ENCODE measurements at places on chromosomes 13 and 19.

DNA sequence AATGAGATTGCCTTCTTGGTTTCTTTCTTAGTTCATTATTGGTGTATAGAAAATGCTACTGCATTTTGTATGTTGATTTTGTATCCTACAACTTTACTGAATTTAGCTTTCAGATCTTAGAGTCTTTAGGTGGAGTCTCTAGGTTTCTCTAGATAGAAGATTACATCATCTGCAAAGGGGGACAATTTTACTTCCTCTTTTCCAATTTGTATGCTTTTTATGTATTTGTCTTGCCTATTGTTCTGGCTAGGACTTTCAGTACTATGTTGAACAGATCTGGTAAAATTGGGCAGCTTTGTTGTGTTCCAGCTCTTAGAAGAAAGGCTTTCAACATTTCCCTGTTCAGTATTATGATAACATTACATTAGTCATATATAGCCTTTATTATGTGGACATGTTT is 101.0 kb upstream of the SPRY2 start:
- no peak for DNase-seq

- no peak for DNase-seq
These were observed 54.6 kb downstream of the SPATA13 start for GRCh38 chr13:24215126-24215525.

DNA sequence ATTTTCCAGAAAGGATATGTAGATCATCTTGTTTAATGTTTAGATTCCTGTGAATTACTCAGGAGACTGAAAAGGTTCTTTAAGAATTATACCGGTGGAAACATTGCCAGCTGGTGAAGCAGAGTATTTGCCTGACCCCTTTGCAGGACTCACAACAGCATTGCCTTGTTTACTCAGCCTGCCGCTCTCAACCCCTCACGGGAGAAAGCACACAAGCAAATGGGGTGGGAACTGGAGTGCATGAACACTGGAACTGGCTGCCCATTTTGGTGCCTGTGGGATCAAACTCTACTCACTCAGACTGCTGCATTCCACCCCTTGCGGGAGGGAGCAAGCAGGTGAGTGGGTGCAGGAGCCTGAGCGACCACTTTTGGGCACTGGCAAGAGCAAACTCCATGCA is 804.7 kb upstream of the SLITRK1 start:
- DNase-seq: no peak

DNA sequence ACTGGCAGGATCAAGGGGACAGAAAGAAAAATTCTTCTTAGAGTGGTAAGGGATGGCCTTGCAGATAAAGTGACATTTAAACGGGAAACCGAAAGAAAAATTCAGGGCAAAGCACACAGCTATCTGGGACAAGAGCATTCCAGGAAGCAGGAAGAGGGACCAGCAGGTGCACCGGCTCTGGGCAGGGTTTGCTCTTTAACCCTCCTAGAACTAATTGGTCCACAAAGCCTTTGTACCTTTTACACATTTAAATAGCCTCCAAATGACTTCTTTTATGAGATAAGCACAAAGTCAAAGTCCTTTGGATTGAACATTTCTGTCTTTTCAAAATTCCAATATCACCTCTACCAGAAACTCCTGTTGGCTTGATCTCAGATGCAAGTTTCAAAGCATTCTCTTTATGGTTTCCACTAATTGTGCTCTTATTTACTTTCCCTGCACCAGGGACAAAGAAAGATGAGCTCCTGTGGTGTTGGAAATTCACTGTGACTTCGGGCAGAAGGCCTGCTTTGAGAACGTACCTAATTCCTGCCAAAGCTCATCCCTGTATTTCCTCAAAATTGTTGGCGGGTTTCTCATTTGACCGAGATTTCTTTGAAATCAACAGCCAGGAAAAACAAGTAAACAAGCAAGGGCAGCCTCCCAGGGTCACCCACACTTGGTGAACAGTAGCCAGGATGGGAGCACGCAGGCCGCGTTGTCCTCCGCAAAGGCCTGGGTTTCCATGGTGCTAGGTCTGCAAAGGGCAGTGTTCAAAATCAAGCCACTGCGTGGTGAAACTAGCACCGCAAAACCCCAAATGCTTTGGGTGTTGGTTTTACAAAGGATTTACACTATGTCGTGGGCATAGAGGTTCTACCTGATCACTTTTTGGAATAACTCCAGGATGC is 98.6 kb downstream of the IRS2 start:
- no peak for DNase-seq

DNA sequence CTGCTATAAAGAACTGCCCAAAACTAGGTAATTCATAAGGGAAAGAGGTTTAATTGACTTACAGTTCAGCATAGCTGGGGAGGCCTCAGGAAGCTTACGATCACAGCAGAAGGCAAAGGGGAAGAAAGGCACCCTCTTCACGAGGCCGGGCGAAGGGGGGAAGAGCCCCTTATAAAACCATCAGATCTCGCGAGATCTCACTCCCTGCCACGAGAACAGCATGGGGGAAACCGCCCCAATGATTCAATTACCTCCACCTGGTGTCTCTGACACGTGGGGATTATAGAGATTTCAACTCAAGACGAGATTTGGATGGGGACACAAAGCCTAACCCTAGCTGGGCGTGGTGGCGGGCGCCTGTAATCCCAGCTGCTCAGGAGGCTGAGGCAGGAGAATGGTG is 42.8 kb downstream of the SLC6A16 start:
- no peak for DNase-seq

- no peak for DNase-seq
These were observed 165.9 kb downstream of the TEX29 start for GRCh38 chr13:111486331-111486730.

DNA sequence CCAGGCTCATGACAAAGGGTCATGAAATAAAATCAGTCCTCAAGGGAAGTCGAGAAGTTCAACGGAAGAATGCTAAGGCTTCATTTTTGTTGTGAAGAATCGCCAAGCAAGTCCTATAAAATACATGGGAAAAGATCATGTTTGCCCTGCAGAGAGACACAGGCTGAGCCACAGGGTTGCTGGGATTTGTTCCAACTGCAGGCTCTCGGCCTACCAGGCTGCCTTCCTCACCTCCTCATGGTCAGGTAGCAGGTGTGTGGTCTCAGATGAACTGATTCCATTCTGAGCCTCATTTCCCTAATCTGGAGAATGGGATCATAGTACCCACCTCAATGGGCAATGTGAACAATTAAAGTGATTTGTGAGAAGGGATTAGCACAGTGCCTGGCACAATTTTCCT is 114.9 kb upstream of the SPATA13 start:
- no peak for DNase-seq

DNA sequence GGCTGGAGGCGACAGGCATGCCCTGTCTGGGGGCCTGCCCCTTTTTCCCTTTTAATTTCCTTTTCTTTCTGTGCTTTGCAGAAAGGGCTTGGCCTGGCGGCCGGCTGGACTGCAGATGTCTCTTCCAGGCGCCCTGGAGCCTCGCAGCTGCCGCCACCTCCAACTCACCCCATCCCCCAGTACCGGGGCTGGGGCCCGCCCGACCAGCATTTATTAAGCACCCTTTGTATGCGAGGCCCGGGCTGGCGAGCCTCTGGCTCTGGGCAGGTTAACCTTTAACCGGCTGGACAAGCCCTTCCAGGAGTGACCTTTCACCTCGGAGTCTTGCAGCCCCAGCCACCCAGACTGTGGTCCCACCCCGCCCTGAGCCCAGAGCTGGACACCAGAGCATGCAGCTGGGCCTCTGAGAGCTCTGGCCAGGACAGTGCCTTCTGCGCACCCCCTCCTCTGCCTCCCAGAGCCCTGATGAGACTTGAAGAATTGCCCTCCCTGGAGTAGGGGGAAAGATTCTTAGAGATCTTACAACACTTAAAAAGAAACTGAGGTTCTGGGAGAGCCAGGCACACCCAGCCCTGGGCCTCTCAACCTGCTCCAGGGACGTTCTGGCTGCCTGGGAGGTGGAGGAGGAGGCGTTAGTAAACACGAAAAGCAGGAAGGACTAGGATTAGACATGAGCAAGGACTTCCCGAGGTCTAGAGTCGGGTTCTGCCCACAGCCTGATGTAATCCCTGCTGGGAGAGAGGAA is 1.1 kb upstream of the NR2F6 start:
- no peak for DNase-seq

- DNase-seq: no peak
These were observed 6.5 kb downstream of the SPART start for GRCh38 chr13:36339600-36340155.

GRCh38 chr19:36009220-36009619 is 607 bp upstream of the SYNE4 start:
- DNase-seq: no peak

GRCh38 chr13:99435998-99436397 is 65.3 kb upstream of the TM9SF2 start:
- DNase-seq: no peak

DNA sequence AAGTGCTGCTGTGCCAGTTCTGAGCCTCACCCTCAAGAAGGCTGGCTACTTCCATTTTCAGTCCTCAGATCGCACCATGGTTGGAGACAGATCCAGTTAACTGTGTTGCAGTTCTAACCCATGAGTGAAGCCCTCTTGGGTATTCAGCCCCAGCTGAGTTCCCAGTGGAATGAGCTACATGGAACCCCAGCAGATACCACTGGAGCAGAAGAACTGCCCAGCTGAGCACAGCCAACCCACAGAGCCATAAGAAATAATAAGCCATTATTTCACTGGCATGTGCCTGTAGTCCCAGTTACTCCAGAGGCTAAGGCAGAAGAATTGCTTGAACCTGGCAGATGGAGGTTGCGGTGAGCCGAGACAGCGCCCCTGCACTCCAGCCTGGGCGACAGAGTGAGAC is 59.9 kb downstream of the LATS2 start:
- no peak for DNase-seq

- no peak for DNase-seq
These were observed 27.5 kb downstream of the VRK3 start for GRCh38 chr19:49997709-49998108.

- DNase-seq: no peak
These were observed 40.0 kb upstream of the FOXO1 start for GRCh38 chr13:40706439-40706838.

DNA sequence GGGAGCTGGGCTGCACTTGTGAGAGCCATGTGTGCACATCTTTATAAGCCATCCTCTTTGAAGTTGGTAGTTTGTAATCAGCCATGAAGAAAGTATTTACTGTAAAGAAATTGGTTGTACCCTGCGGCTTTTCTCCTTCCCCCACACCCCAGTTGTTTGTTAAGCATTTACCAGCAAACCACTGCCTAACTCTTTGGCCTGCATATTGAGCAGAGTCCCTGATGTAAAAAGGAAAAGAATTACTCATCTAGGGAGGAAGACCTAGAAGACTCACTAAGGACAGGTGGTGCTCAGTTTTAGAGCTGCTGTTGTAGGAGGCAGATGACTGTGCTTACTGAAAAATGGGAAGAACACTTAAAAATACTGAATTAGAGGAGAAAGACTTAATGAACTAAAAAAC is 245.3 kb downstream of the PCCA start:
- no peak for DNase-seq

DNA sequence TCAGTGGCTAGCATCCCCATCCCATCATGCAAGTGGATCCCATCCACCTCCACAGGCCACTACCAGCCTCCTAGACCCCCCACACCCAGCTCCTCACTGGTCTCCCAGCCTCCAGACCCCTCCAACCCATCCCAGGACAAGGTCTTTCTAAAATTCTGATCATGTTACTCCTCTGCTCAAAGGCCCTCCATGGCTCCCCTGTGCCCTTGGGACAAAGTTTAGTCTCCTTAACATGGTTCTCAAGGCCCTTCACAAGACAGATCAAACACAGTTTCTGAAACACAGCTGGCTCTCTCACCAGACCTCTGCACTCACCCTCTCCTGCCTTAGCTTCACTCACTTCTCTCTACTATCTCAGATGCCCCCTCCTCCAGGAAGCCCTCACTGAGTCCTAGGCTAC is 9.3 kb downstream of the CEACAM19 start:
- no peak for DNase-seq

GRCh38 chr19:40601134-40601974 is at the start of gene LTBP4:
LTBP4 (plus strand) TSS chr19:40601369; CDS start chr19:40601388, 19 bp downstream.
- no peak for DNase-seq

DNA sequence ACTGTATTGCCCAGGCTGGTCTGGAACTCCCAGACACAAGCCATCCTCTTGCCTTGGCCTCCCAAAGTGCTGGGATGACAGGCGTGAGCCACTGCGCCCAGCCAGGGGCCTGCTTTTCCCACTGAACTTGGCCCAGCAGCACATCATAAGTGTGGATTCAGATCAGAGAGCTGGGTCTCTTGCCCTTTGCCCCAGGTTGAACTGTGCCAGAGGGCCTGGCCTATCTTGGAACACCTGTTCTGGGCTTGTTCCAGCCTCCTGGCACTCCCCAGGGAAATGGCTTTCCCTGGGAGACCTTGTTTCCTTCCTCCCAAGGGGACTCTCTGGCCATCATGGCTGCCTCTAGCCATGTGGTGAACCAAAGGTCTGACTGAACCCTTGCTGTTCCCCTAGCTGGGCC is 3.4 kb downstream of the CC2D1A start:
- no peak for DNase-seq

DNA sequence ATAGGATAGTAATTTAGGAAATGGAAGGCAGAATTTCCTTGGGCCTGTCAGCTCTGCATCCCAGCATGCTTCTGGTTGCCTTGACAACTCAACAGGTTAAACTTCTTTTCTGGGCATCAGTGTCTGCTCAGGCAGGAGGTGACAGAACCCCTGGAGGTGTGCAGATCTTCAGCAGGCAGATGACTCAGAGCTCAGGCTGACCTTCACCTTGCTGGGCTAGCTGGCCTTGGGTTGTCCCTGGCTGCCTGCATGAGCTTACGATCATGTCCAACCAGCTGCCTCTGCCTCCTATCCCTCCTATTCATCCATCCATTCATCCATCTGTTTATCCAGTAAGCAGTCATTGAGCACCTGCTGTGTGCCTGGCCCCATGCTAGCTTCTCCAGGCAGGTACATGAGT is 81.2 kb upstream of the KCTD15 start:
- DNase-seq: no peak

DNA sequence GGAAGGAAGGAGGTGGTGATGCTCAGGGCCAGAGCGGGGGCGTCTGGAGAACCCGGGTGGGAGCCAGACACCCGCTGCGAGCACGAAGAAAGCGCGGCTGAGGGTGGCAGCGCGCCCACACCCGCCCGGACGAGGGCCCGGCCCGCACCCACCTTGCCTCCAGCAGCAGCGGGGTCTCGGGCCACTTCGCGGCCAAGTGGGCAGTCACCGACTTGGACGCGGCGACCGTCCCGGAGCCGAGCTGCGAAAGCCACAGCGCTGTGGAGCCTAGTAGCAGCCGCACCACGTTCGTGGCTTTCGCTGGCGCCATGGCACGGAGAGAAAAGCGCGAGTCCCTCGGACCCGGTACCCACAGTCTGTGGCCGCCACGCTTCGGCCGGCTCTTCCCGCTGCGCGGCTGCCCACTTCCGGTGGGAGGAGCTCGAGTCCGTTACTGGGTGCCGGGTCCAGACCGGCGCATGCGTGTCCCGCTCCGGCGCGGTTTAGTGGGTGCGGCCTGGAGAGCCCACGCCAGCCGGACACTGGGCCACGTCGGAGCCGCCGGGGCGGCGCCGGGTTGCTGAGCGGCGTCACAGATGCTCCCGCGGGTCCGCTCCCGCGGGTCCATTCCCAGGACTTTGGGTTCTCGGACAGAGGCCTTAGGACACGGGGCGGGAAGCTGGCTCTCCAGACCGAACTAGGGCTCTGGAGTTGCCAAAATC is at the start of gene UGGT2:
UGGT2 (minus strand) TSS at position 399 of the 701 bp plus-strand sequence; CDS start at position 310, 89 bp downstream.
- peak; percentile 71 for DNase-seq
